AG08396 (cell line): ENCODE measurements at places on chromosomes 2 and 18.
A peak's percentile ranks its signal among the peaks of the same experiment; 100 is the strongest.

GRCh38 chr2:178219247-178219646 is 24.9 kb downstream of the OSBPL6 start:
- no peak for DNase-seq

DNA sequence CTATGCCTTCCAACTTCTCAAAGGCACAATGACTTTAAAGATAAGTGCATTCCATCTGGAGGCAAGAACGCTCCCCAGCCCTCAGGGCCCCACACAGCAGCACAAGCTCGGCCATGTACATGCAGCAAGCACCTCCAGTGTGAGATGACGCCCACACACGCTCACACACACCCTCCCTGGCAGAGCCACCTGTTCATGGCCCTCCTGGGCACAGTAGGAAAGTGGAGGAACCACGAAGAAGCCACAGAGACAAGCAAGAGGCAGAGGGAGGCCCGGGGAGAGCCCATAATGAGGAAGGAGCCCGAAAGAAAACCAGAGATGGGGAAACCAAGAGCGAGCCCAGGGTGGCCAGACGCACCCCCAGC is 21.7 kb downstream of the BIN1 start:
- DNase-seq = no peak

DNA sequence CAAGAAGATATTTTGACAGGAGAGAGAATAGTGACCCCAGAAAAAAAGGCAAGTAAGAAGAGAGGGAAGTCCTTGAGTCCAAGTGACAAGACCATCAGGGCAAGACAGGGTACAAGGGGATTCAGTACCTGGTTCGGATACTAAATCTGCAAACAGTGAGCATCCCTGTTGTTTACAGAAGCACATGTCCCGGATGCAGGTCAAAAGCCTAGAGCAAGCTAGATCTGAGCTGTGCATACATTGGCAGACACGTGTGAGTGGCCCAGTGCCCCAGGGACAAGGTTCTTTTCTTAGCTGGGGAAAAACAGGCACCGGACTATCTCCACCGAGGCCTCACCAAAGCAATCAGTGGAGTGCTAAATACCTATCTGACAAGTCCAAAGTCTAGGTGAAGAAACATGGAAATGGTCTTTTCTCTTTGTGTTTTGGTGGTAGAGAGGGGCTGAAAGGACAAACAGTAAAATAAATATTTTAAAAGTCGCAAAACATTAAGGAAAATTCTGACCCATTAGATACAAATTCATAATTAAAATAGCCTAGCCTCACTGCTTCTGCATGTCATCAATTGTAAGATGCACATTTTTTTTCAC is 165.2 kb downstream of the SUCLG1 start:
- no peak for DNase-seq

DNA sequence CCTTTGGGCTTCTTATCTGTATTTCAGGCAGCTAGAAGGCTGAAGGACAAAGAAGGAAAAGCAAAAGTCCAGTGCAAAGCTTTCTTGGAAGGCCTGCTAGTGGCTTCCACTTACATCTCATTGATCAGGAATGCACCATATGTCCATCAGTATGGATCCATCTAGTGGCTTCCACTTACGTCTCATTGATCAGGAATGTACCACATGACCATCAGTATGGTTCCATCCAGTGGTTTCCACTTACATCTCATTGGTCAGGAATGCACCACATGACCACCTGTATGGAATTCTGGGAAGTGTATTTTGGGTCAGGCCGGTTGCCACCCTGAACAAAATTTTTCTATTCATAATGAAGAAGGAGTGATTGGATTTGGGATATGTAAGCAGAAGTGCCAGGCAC is 70.6 kb downstream of the LYPD6 start:
- DNase-seq = peak; percentile 31

DNA sequence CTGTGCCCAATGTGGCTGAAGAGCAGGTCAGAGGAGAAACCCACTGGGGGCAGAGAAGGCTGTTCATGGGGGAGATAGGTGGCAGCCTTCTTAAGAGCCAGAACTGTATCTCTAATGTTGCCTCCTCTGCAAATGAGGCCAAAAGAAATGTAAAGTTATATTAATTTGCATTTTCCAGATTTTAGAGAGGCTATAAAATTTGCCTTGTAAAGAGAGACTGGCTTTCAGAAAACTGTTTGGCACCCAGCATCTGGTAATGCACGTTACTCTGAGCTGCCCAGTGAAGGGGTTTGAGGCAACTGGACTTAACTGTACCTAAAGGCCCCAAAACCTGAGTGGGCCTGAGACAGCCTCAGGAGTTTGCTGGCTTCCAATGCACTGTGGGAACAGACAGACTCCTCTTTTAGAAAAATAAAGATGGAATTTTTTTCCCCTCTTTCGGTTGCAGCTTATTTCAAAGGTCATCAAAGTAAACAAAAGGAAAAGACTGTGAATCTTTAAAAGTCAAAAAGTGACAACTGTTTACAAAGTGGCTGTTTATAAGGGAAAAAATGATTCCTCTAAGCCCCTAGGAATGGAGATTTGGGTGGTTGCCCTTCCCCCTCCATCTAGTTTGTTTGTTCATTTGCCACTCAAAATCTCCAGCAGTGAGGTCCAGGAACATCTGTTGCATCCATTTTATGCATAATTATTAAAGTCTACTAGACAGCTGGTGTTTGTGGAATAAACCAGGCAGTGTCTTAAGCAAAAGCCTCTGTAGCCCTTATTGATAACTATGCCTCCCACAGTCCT is 132.2 kb upstream of the ZFP36L2 start:
- DNase-seq = no peak

- DNase-seq = peak; percentile 69
Measured at GRCh38 chr2:8086796-8087479, 594.9 kb upstream of the ID2 start.

GRCh38 chr2:121003391-121003790 is 267.7 kb downstream of the GLI2 start:
- DNase-seq = no peak

- no peak for DNase-seq
Measured at GRCh38 chr2:186399082-186399644, 86.9 kb upstream of the ZC3H15 start.

GRCh38 chr2:27356056-27356381 is 545 bp downstream of the GTF3C2 start:
- DNase-seq = peak; percentile 53

DNA sequence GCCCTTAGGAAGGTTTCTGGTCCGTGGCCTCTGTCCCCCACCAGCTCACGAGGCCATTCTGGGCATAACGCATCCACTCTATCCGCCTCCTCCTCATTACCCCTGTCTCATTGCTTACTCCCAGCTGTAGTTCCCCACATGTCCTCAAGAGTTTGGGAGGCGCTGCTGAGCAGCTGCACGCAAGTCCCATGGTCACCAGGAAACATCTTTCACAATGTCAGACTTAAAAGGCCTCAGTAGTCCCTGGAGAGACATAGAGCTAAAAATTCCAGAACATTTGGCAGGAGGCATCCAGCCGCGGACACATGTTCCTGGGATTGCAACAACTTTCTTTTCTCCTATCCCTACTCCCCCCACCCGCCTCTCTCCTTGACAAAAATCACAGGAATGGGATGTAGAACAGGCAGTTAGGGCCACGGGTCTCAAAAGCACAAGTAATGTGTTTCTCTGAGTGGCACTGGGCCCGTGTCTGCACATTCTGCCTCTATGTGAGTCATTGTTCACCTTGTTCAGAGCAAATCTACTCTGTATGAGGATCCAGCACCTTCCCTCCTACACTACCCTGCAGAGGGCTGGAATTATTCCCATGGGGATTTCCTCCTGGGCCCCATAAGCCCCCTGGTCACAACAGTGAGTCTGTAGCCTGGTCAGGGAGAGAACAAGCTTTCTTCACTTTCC is 8.1 kb downstream of the LBH start:
- peak; percentile 65 for DNase-seq

DNA sequence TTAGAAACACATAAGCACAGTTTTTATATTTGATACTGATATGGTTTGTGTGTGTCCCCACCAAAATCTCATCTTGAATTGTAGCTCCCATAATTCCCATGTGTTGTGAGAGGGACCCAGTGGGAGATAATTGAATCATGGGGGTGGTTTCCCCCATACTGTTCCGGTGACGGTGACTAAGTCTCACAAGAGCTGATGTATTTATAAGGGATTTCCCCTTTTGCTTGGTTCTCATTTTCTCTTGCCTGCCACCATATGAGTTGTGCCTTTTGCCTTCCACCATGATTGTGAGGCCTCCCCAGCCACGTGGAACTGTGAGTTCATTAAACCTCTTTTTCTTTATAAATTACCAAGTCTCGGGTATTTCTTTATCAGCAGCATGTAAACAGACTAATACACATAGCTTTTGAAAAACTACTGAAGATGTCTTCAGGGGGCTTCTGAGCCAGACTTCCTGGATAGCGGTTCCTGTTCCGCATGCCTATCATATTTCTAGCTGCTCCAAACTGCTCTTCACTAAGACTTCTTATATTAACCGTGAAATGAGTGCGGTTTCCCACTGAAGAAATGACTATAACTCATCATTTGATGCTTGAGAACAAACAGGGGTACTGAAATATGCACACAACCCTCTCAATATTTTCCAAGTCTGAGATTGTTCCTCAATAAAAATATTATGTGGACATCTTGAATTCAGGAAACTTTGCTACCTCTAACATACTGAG is 75.8 kb downstream of the SPHKAP start:
- no peak for DNase-seq

DNA sequence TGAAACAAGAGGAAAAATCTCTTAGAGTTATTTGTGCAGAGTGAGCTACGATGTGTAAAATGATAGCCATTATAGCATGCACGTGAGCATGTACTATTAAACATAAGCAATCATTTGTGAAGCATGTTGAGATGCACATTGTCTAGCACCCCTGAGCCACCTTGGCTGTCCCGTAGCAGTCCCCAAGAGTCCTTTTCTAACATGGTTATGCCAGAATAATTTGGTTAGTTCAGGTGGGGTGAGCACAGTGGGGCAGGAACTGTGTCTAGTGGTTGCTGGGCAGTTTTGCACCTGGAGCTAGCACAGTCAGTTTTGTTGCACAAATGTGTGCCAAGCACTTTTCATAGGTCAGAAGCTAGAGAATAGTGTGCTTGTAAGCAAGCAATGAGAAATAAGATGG is 809.8 kb downstream of the RNF144A start:
- DNase-seq = no peak

GRCh38 chr2:226030788-226031646 is 631.5 kb downstream of the NYAP2 start:
- peak; percentile 73 for DNase-seq

DNA sequence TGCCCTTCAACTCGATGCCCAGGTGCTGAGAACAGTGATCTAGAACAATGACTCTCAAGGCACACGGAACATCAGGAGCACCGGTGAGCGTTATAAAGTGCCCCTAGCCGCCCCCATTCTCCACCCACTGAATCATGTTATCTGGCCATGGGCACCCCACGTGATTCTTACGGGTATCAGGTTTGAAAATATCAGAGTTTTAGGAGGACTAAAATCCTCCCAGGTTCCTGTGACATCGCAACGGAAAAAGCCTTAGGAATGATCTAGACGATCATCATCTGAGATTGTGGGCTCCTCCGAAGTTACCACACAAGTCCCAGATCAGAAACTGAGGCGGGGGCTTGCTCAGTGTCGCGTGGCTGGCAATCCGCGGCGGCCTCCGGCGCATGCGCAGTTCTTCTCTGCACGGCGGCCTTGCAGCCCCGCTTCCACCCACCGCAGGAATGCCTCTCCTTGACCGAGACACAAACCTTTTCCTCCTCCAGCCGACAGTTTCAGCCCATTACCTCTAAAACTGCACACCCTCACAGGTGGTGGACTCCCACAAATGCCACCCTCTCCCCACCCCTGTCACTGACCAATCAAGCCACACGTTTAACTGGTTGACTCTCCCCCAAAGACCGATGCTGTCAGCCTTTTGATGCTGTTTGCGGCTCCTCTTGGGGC is 5.8 kb upstream of the MRPL33 start:
- peak; percentile 24 for DNase-seq

DNA sequence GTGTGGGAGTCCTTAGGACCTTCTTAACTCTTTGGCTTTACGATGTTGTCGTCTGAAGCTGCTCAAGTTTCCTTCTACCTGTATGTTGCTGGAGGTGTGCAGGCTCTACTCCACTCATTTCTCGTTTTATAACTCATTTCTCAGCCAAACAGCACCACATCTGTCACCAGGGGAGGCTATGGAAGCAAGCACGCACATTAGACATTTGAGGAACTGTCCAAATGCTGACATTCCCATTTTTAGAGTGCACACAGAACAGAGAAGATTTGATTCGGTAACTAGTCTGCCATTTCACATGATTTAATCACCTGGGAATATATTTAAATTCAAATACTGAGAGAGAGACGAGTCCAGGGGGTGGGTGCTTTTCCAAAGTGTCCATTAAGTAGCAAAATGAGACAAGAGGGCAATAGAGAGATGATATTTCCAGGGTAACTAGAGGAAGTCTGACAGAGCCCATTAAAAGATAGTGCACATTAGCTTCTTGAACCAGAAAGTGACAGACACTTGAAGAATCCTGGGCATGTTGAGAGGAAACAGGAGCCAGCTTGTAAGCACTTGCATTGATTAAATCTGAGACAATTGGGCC is 793.3 kb downstream of the TDRD15 start:
- DNase-seq = peak; percentile 10

DNA sequence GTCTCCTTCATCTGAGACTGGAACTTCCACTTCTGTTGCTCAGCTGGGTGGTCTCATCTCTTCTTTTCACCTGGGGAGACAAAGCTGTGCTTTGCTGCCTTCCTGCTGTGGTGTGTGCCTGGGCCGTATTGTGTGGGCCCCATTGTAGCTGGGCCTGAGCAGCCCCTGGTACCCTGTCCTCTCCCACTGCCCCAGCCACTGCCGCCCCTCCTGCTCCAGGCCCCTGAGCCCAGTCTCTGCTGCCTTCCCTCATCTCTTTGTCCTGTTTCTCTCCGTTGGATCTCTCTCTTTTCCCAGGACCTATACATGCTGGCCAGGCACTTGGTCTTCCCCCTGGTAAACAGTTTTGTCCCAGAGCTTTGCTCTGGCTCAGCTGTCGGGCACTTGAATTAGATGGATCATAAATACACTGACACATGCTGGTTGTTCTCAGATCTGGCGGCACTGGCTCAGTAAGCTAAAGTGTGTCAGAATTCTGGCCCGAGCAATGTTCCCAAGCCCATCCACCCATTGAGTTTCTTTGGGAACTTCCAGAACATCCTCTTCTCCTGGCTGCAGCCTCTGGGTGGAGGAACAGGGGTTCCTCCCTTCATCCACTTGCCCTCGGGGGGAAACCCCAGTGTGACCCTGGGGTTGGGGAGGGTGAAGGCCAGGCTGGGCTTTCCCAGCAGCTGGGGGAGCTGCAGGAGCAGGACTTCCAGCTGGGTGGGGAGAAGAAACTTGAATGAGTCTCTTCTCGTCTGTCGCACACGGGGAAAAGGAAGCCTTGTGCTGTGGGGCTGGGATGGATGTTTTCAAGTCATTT is 99.0 kb downstream of the DGKD start:
- no peak for DNase-seq

GRCh38 chr2:239763433-239764097 is 261.6 kb downstream of the NDUFA10 start:
- no peak for DNase-seq

- DNase-seq = no peak
Measured at GRCh38 chr2:187382131-187382530, 65.9 kb downstream of the CALCRL start.

- peak; percentile 90 for DNase-seq
Measured at GRCh38 chr2:233974530-233975071, 57.4 kb downstream of the TRPM8 start.

DNA sequence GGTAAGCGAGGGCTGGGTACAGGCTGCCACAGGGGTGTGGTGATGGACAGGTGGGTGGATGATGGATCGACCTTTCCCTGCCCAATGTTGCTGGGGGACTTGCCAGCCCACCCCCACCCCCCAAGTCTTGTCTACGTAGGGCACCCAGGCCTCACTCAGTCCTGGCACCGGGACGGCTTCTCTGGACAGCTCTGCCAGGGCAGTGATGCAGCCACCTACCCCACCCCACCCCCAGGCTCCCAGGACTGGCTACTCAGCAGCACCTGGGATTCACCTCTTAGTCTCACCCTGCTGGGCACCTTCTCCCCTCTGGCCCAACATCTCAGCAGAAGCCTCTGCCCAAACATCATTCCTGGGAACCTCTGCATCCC is 55.7 kb downstream of the ANKMY1 start:
- no peak for DNase-seq
